LHCN-M2 (cell line): ENCODE measurements at places on chromosomes 2 and 18.
A peak's percentile ranks its signal among the peaks of the same experiment; 100 is the strongest.

DNA sequence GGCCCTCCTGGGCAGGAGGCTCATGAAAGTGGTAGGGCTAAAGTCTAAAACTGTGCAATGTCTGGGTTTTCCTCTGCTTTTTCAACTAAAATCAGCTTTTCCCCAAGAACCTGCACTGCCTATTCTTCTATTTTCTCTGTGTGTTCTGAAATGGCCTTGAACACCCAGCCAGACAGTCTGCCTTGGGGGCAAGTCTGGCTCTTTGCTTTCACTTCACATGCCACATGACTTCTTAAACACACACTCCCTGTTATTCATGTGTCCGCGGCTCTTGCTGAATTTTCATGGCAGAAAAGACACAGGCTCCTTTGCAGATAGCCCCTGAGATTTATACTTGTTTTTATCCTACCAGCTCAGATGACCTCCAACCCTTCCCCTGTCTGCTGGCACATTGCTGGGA is 10.6 kb upstream of the RPIA start:
- no peak for DNase-seq

DNA sequence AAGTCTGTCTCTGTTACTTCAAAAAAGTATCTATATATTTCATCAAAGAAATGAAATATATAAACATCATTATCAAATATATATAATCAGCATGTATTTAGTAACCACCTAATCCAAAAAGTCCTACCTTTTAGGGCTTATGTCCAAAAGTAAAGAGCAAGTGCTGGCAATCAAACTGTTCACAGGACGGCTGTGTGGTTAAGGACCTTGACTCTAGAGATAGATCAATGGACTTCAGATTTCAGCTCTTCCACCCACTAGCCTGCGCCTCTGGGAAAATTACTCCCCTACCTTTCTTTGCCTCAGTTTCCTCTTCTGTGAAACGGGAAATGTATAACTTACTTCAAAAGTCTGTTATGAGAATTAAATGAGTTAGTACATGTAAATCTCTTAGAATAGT is 29.4 kb downstream of the SATB2 start:
- DNase-seq = no peak

DNA sequence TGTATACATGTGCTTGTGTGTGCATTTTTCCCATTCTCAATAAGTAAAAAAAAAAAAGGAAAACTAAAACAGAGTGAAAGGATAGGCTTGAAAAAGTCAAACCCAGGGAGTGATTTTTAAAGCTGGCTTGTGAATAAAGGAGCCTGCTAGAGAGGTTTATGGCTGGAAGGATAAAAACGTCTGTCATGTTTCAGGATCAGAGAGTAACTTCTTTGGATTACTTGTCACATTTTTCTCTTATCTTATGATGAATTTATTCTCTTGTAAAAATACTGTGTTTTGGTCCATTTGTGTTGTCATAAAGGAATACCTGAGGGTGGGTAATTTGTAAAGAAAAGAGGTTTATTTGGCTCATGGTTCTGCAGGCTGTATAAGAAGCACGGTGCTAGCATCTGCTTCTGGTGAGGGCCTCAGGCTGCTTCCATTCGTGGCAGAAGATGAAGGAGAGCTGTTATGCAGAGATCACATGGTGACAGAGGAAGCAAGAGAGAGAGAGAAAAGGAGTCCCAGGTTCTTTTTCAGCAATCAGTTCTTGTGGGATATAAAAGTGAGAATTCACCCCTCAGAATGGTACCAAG is 89.1 kb downstream of the OSBPL6 start:
- no peak for DNase-seq

DNA sequence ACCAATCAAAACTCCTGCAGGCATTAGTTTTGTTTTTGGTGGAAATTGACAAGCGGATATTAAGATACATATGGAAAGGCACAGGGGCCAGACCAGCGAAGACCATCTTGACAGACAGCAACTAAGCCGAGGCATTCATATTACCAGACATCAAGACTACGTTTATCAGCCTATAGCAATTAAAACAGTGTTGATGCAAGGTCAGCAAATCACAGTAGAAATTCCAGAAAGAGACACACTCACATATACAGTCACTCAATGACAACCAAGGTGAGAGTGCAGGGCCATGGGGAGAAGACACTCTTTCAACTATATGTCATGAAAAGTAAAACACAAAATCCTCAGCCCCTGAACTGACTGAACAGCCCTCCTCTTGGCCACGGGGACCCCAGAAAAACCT is 164.6 kb downstream of the TPO start:
- DNase-seq = no peak

DNA sequence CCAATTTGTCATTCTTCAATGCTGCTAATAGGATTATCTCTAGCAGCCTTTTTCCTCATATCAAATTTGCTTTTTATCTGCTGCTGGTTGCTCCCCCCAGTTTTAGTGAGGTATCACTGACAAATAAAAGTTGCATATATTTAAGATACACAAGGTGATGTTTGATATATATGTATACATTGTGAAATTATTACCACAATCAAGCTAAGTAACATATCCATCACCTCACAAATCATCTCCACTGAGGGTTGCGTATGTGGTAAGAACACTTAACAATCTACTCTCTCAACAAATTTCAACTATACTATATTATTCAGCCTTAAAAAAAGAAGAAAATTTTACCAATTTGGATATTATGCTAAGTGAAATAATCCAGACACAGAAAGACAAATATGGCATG is 30.5 kb upstream of the UBE2E3 start:
- DNase-seq = no peak

- DNase-seq = peak; percentile 83
Measured at GRCh38 chr18:29644276-29644675, 1398.3 kb downstream of the DSC3 start.

DNA sequence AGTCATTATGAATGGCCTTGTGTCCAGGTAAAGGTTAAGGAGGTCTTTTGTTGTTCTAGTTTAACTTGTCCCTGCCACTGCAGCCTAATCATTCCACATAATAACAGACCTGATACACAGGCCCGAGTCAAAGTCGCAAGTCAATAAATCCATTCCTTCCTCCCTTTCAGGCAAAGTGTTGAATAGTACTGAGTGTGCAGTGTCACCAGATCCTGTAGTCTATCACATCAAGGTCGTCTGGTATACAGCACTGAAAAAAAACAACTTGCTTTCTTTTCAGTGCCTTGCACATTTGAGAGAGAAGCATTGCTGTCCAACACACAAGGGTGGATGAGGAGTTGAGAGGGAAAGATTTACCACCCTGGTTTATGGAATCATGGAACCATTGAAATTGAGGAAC is 606.2 kb downstream of the BCL11A start:
- DNase-seq = no peak

DNA sequence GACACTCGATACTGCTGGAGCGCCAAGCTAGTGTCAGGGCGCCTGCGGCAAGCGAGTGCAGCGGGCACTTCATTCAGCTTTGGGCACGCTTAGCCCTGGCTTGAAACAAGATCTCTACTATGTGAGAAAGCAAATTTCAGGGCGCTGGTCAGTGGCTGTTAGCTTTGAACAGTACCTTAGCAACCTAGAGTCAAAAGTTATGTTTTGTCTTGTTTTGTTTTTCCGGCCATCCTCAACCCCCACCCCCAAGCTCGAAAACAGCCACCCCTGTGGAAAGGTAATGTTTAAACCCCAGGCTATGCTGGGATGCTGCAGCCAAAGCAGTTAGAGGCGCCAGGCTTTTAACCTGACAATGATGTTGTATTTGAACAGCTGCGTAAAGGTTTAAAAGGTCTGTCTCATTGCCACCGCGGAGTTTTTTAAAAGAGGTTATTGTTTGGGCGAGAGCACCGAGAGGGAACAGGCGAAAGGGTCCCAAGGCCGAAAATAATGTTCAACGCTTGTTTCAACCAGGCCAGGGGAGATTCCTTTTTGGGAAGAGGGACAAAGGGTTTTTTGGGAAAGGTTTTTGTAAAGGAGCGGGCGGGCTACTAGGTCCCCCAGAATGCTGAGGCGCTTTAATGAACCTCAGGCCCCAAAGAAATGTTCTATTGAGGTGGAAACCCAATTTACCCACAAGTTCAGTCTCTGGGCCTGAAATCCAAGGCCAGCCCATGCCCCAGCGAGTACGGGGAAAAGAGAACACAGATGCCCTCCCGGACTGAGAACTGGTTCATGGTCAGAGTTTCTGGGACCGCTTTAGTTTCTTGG is 2.3 kb upstream of the HOXD10 start:
- DNase-seq = no peak
